Stimulated activated CD4-positive, alpha-beta T cell treated with anti-CD3 and anti-CD28 coated beads, TNF-alpha, amount 100 ng/mL, for 24 hours (primary cell): ENCODE measurements at places on chromosomes 1 and 21.
A peak's percentile ranks its signal among the peaks of the same experiment; 100 is the strongest.

GRCh38 chr1:69952676-69953075 is 252.7 kb downstream of the LRRC40 start:
- DNase-seq, result no peak

DNA sequence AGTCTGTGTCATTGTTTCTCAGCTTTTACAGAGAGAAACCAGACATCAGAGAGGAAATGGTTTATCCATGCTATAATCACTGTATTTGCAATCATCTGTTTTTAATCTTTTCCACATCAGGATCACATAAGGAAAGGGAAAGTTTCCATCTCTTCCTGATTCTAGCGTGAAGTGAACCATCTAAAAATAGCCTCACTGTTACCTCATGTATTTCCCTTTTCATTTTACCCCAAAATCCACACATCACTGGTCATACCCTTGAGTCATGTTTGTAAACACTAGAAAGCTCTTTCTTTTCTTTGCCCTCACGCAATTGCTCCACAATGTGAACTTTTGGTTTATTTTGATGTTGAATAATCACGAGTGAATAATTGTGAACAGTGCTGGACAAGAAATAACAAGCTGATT is 146.0 kb downstream of the PLA2G4A start:
- no peak for DNase-seq

DNA sequence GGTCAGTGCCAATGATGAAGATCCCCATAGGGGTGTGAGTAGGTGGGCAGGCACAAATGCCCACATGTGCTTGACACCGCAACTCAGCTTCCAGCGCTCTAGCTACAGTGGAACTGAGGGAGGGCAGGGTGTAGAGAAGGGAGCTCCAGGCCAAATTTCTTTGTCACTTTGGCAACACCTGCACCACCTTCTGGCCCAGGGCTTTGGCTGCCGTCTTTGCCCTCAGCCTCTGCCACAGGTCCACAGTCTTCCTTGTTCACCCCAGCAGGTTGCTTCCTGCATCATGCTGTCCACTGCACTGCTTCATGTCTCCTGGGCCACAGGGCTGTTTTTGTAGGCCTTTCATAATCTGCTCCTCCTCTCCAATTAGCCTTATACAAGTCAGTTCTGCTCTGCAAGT is 20.4 kb upstream of the FMOD start:
- DNase-seq, result no peak

DNA sequence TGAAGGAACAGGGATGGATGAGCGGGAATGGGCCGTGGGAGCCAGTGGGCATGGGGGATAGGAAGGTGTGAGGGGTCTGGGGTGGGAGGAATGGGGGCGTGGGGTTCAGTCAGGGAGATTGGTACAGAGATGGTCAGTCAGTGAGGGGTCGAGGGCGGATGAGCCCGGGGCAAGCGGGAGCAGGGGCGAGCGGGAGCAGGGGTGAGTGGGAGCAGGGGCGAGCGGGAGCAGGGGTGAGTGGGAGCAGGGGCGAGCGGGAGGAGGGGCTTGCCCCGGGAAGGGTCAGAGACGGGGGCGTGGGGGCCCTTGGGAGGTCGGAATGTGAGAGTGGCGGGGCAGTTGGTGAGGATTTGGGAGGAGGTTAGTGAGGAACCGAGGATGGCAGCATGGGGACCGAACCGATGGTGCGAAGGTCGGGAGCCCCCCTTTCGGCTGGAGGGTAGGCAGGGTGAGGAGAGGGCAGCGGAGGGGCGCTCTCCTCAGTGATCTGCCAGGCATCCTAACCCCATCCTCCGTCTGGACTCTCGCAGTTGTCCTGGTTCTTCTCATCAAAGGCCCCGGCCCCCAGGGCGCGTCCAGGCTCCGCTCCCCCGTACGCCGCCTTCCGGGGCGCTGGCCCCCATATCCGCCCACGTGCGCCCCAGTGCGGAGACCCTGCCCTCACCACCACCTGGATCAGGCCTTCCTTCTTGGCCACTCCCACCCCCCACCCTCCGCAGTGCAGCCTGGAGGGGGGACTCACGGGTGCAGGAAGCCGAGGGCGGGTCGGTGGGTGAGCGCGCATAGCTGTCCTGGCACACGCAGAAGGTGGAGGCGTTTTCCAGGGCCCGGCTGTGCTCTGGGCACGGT is 11.2 kb downstream of the EPHA10 start:
- no peak for DNase-seq

DNA sequence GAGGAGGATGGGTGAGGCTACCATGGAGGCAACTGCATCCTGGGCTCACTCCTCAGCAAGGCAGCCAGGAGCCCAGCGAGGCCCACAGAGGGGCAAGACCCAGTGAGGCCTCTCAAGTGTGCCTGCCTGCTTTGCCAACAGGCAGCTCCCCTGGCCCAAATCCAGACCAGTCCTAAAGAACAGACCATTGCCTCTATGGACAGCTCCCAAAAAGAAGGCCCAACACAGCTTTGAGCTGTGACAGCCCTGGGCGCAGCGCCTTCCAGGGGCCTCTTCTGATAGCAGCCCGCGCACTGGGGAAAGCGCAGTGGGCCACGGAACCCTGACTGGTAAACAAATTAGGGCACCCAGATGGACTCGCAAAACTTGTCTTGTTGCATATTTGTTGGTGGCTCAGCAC is 25.5 kb downstream of the C1orf198 start:
- no peak for DNase-seq

DNA sequence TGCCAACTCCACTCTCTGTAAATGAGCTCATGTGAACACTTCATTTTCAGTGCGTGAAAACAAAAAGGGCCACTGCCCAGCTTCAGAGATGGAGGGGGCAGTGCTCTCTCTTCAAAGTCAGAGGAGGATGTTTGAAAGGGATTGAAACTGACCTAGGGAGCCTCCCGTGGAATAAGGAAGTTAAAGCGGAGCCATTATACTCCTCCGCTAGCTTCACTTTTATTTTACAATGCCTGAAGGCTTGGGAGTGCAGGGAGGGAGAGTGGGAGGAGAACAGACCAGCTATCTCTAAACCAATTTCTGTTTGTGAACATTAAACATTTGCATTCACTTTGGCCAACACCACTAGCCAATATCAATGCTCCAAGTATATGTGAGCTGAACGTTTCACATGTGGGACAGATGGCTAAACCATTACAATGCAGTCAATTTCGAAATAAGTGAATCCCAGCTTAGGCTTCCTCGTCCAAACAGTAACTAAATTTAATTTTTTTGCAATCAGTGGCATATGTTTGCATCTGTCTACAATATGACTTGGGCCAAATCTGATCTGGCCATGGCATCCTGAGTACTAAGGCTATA is 126.9 kb downstream of the ESRRG start:
- no peak for DNase-seq

DNA sequence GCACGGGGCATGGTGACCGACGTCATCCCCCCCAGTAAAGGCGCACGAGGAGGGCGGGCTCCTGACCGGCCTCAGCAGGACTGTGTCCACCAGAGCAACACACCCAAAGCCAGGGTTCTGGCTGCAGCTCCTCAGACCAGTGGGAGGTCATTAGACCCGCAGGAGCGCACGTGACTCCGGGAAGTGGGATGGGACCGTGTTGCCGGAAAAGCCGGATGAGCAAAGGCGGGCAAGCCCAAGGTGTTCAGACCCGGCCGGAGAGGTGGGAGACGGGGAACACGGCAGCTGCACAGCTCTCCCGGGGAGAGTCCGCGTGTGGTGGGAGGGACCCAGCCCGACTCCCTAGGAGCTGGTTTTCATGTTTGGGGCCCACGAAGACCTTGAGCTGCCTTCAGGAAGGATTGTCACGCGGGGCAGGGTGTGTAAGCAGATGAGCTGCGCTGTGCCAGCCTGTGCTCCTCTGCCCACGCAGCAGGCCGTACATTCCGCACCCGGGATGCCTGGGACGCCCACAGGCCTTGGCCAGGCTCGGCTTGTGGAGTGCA is 20.6 kb upstream of the TRAPPC10 start:
- DNase-seq, result no peak

DNA sequence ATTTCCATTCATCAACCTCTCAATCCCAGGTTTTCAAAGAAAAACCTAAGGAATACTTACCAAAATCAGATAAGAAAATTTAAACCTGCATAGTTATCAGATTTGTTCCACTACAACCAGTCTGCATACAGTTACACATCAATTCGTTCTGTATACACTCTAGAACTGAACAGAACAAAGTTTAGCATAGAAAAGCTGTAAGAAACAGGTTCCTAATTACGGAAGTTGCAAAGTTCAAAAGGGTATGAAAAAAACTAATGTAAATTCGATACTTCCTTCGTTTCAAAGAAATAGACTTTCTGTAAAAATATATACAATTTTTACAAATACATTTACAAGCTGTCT is 3.1 kb downstream of the MCL1 start:
- DNase-seq, result no peak

DNA sequence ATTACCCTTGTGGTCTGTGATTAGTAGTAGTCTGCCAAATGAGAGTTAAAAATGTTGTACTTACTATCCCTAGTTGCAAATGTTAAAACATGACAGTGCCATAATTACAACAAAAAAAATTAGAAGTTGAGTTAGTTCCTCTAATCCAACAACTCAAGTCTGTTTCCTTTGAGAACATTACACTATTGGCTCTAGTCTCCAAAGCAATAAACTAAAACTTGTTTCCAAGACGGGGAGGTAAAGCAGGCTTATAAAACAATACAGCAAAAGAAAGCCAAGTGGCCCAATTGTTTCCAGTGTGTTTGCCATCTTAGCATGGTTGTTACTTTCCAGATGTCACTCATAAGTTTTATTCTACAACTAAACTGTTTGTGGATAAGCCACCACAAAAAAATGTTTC is 11.6 kb downstream of the KYAT3 start:
- no peak for DNase-seq

GRCh38 chr1:156887734-156888133 is 5.8 kb upstream of the PEAR1 start:
- DNase-seq, result no peak

- DNase-seq, result no peak
Observed at GRCh38 chr21:43024439-43025136, 50.2 kb downstream of the PKNOX1 start.

GRCh38 chr1:164771041-164771618 is 212.1 kb downstream of the PBX1 start:
- DNase-seq, result no peak

DNA sequence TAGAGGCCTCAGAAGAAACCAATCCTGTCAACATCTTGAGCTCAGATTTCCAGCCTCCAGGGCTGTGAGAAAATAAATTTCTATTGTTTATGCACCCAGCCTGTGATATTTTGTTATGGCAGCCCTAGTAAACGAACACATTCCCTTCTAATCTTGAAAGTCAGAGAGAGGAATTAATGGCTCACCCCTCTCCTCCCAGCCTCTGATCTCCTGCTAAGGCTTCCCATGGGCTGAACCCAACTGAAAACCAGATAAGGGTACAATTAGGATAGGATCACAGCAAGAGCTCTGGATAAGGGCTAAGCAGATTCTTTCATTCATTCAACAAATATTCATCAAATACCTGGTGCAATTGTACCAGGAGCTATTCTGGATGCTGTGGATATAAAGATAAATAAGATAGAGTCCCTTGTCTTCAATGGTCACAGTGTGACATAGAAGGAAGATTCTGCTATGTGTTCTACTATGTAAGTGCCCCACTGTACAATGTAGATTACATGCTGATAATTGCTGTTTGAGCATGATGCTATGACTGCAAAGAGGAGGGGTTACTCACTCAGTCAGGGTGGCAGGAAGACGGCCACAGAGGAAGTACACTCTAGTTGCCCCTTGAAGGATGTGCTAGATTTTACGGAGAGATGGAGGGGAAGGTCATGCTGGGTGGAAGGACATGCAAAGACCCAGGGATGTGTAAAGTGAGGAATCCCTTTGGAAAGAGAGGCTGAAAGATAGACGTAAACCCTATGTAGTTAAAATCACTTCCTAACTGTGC is 203.3 kb upstream of the JUN start:
- no peak for DNase-seq

- DNase-seq, result no peak
Observed at GRCh38 chr1:17351598-17352324, 20.2 kb upstream of the PADI6 start.

- DNase-seq, result no peak
Observed at GRCh38 chr1:16371725-16372124, 4.7 kb downstream of the SZRD1 start.

DNA sequence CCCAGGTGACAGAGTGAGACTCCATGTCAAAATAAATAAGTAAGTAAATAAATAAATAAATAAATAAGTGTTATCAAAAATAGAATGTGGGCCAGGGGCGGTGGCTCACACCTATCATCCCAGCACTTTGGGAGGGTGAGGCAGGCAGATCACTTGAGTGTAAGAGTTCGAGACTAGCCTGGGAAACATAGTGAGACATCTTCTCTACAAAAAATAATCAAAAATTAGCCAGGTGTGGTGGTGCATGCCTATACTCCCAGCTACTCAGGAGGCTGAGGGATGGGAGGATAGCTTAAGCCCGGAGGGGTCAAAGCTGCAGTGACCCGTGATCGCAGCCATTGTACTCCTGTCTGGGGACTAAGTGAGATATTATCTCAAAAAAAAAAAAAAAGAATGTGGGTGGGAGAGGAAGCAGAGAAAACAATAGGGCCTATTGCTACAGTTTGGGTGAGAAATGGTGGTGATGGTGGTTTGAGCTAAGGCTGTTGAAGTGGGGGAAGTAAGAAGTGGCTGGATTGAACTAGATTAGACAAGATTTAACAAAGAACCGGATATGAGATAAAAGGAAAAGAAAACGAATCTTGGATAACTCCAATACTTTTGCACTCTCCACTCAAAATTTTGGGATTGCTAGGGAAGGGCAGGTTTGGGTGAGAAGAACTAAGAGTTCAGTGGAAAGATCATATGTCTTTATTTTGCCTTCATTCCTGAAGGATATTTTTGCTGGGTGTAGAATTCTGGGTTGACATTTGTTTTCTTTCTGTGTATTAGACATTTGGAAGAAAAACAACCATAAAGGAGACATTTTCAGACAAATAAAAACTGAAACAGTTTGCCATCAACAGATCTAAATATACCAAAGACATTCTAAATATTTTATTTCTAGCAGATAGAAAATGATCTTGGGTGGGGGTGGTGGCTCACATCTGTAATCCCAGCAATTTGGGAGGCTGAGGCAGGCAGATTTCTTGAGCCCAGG is 57.1 kb upstream of the SPOCD1 start:
- DNase-seq, result no peak

- DNase-seq, result no peak
Observed at GRCh38 chr1:2452201-2452931, 23.7 kb upstream of the PLCH2 start.

- no peak for DNase-seq
Observed at GRCh38 chr1:157697781-157698569, 2.6 kb downstream of the FCRL3 start.

GRCh38 chr21:43885721-43886120 is 20.7 kb downstream of the AGPAT3 start:
- DNase-seq, result no peak

DNA sequence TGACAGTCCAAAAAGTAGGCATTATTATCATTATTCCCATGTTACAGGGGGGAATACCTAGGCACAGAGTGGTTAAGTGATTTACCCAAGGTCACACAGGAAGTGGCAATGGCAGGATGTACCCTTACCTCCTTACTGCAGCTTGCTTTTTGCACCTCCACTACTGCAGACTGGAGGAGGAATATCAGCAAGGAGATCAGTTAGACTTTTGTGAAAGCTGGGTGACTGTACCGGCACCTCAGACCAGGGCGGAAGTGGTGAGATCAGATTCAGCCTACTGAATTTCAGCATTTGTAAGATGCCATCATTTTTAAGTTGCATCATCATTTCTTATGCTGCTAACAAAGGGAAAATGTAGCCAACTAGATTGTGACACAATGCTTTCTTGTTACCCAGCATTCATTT is 4.5 kb downstream of the ADARB1 start:
- DNase-seq, result peak; percentile 56
